ENCODE measurements at places on chromosomes 5 and 9.
A peak's percentile ranks its signal among the peaks of the same experiment; 100 is the strongest.

DNA sequence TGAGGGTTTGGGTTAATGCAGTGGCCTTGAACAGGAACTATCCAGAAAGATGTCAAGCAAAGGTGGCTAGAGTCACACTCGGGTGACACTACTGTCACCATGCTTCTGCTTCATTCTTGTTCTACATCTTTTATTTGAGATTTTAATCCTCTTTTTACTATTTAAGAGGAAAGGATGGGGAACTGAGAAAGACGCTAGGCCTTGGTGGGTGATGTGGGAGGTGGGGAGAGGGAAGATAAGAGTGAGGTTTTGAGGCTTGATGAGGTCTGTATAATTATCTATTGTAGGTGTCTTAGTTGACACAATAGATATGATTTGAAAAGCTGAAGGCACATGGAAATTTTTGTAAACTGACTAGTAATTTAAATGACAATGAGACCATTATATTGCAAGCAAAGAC, 3.5 kb upstream of the BASP1 start:
- DNase-seq = no peak

- no peak for DNase-seq
Measured at GRCh38 chr5:61023131-61023530, 78.1 kb downstream of the NDUFAF2 start.

DNA sequence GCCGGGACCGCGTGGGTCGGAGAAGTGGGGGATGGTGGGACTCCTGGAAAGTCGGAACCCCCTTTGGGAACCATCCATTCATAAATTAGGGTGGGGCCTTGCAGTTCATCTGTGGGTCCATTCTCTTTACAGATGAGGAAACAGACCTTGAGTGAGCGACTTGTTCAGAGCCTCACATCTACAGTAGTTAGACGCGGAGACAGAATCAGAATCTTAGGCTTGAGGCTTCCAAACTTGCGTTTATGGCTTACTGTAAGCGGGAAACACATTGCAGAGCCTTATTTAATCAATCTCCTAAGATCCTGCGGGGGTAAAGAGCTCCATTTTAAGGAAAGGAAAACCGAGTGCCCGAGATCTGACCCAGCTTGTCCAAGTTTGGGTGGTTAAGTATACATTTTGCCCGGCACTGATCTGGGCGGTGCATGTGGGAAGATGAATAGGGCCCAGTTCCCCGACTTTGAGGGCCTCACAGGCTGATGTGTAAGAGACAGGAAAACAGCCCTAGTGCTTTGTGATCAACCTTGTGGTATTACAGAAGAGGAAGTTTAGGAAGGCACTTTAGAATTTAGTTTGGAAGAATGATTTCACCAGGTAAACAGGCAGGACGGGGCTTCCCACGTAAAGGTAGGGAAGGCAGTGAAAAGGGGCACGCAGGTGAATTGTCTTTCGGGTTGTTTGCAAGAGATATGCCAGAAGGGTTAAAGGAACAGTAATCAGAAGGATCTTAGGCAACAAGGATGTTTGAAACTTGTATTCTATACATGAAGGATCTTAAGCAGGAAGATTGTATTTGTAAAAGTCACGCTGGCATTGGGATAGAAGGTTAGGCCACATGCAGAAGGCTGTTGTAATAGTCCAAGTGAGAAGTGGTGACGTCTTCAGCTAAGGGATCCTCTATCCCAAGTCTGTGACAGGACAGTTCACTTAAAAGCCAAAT, 744 bp downstream of the TARS1 start:
- DNase-seq = peak; percentile 42

DNA sequence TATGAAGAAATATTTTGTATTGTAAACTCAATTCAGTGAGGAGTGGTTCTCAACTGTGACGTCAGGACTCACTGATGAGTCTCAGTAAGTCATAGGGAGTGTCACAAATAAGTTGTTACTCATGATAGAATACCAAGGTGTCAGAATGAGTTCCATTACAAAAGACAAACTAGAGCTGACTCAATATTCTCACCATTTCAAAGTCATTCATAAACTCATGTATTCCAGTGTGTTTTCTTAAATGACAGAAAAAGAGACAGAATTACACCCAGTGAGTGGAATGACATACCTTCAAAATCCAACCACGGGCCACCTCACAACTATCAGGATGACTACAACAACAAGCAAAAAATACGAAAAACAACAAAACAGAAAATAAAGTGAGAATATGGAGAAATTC, 321.5 kb downstream of the ENC1 start:
- no peak for DNase-seq

GRCh38 chr5:157799578-157799977, 56.1 kb downstream of the LSM11 start:
- DNase-seq = no peak

DNA sequence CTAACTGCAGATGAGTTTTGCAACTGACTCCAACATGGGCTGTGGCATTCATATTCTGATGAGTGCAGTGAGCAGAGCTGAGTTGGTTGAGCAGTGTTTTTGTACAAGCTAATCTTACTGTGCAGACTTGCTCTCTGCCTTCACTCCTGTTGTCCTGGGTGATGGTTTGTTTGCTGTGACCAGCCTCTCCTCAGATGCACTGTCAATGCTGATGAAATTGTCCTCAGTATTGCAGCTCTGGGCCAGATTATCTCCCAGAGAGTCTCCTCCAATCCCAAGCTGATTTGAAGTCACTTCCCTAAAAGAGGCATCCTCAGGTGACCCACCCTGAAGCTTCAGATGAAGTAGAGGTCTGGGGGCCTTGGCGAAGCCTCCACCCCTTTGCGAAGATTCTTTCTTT, 581.8 kb downstream of the ACTL7B start:
- DNase-seq = no peak

Data from hepatic stellate cell (primary cell).